ENCODE measurements at places on chromosomes 6 and 20. TPM values are rescaled to one million over a fixed set of nuclear protein-coding genes. Genes with fewer than 3 reads are reported as not detected.

GRCh38 chr6:105675715-105676397, 273.0 kb upstream of the PREP start:
- no peak for DNase-seq
- H3K4me3 ChIP-seq, result no peak overlapping the region
- no peaks in the 10 kb centered on the region for H3K27me3 ChIP-seq
- H3K27ac ChIP-seq, result no peak overlapping the region

DNA sequence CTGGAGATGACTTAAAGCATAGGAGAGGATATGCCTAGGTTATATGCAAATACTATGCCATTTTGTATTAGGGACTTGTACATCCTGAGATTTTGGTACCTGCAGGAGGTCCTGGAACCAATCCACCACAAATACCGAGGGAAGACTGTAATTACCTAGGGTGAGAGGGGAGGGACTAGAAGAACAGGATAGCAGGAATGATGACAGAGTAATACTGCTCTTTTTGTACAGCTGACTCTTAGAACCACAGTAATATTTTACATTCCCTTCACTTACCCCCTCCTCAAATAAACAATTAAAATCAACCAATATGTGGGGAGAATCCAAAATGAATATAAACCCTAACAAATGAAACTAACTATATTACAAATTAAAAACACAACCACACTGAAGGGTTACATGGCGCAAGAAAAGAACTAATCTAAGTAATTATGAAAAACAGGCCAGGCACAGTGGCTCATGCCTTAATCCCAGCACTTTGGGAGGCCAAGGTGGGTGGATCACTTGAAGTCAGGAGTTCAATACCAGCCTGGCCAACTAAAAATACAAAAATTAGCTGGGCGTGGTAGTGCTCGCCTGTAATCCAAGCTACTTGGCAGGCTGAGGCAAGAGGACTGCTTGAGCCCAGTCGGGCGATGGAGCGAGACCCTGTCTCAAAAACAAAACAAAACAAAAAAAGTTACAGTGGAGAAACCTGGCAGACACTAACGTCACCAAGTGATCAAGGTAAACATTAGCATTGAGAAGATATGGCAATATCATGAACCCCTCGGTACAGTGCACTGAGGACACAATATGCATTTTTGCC, 37.1 kb downstream of the MAP1LC3A start:
- DNase-seq, result no peak
- H3K4me1 ChIP-seq, result no peaks in the 10 kb centered on the region
- H3K36me3 ChIP-seq, result no peaks in the 10 kb centered on the region
- H3K27me3 ChIP-seq, result no peaks in the 10 kb centered on the region

- no peaks in the 10 kb centered on the region for H3K27me3 ChIP-seq
- H3K4me3 ChIP-seq, result no peak overlapping the region
- peaks cover 51% of the 10 kb centered on the region for H3K4me1 ChIP-seq
- no peak overlapping the region for H3K27ac ChIP-seq
Measured at GRCh38 chr6:31657406-31658157, 1.9 kb downstream of the APOM start.

DNA sequence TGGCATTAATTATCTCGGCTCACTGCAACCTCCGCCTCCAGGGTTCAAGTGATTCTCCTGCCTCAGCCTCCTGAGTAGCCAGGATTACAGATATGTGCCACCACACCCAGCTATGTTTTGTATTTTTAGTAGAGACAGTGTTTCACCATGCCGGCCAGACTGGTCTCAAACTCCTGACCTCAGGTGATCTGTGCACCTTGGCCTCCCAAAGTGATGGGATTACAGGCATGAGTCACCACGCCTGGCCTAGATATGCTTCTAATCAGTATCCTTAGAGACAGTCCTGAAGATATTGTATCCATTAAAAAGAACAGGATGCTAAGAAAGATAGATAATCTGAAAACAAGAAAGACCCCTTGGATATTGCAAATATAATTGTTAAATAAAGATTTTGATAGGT, 3.1 kb upstream of the IPCEF1 start:
- no peak overlapping the region for H3K27ac ChIP-seq
- DNase-seq, result no peak
- H3K36me3 ChIP-seq, result no peaks in the 10 kb centered on the region
- H3K4me1 ChIP-seq, result no peaks in the 10 kb centered on the region
- H3K27me3 ChIP-seq, result no peaks in the 10 kb centered on the region

The NKX2-4 gene
- total RNA-seq, result not detected

All from body of pancreas (tissue), 4 donors.